Stimulated activated CD8-positive, alpha-beta memory T cell treated with anti-CD3 and anti-CD28 coated beads, Interleukin-7, amount 100 ng/mL, for 48 hours (primary cell): ENCODE measurements at places on chromosomes 16 and 17.

DNA sequence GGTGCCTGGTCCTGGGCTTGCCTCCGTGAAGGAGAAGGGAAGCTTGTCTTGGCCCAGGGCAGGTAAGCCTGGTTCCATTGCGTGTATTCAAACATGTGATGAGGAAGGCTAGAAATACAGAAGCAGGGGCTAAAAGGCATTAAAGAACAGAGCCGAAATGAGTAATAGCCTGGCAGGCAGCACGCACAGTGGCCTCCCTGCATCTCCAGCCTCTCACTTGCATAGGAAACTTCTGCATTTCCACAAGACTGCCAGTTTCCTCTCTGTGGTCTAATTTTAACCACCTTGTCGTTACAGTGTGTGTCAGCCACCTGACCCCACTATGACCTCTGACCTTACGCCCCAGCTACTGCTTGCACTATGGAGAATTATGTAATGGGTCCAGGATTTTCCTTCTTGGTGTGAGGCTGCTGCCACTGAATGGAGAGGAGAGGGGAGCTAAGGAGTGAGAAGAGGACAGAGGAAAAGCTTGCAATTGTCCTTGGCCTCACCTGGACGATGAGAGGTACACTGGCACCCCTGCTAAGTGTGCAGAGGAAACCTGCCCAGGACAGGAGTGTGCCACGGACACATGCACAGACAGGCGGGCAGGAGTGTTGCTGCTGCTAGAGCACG, 32.8 kb downstream of the HIC1 start:
- peak; percentile 45 for DNase-seq

DNA sequence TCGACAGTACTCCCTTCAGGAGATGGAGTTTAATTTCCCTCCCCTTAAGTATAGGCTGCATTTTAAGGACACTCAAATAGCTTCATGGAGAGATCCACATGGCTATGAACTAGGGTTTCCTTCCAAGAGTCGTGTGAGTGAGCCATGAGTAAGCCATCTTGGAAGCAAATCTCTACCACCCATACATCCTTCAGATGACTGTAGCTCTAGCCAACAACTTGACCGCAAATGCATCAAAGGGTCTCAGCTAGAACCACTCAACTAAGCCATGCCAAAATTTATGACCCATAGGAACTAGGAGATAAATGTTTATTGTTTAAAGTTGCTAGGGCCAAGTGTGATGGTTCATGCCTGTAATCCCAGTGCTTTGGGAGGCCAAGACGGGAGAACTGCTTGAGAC, 43.4 kb downstream of the METTL16 start:
- DNase-seq = no peak

- DNase-seq = no peak
Measured at GRCh38 chr16:48173889-48174288, 18.1 kb upstream of the ABCC12 start.

DNA sequence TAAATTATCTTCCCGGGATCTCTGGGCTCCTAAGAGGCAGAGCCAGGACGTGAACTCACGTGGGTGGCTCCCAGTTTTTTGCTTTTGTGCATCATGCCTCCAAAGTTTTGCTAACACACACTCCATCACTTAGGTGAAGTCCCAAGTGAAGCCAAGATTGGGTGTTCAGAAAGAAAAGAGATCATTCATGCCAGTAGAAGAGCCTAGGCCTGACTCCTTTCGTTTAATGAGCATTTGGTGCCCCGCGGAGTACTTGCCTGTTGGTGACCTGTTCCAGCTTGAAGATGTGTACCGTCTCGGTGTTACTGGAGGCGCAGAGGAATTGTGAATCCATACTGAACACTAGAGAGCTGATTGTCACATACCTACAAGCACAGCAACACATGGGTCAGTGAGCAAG, 24.1 kb downstream of the WIPI1 start:
- no peak for DNase-seq

DNA sequence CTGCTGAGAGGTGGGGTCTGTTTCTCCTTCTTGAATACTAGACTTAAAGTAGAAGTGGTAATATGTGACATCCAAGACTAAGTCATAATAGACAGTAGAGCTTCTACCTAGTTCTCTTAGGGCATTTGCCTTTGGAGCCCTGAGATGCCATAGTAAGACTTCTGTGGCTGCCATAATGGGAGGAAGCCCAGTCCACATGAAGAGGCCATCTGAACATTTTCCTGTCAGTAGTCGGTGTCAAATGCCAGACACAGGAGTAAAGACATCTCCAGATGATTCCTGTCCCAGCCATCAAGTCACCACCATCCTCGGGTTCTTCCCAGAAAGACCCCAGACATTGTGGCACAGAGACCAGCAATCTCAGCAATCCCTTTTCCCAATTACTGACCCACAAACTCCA, 58.1 kb upstream of the IRX6 start:
- DNase-seq = no peak

DNA sequence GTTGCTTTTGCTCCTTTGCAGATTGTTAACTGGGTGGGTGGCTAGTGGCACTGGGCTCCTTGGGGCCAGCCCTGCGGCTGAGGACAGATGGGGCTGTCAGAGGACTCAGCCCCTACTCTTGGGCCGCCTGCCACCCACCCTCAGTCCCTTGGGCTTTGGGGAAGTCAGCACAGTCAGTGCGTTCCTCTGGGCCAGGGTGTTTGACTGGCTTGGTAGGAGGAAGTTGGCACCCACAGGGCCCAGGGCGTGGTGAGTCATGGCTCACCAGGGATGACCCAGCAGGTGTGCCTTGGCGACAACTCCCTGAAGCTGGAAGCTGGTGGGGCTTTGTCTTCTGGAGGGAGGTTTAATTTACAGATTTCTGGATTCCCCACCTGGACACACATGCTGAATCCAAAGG, 32.4 kb downstream of the HAPSTR1 start:
- no peak for DNase-seq

DNA sequence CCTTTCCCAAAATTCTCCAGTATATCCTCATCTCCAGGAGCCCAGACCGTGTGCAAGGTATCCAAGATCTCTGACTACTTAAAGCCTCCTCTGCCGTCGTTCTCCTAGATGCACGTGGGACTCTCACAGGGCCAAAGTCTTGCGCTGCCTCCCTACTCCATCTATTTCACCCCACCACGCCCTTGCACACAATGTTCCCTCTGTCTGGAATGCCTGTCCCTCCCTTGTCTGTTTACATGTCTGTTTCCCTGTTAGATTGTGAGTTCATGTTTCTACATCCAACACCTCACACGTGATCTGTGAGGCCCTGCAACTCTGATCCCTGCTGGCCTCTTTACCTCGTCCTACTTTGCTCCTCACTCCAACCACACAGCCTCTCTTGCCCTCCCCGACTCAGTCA, 4.9 kb upstream of the FZD2 start:
- no peak for DNase-seq

GRCh38 chr17:2090804-2091534, 36.1 kb downstream of the HIC1 start:
- no peak for DNase-seq

- no peak for DNase-seq
Measured at GRCh38 chr16:84616515-84616914, 1.4 kb downstream of the COTL1 start.

GRCh38 chr16:73317321-73317857, 269.5 kb upstream of the ZFHX3 start:
- no peak for DNase-seq

DNA sequence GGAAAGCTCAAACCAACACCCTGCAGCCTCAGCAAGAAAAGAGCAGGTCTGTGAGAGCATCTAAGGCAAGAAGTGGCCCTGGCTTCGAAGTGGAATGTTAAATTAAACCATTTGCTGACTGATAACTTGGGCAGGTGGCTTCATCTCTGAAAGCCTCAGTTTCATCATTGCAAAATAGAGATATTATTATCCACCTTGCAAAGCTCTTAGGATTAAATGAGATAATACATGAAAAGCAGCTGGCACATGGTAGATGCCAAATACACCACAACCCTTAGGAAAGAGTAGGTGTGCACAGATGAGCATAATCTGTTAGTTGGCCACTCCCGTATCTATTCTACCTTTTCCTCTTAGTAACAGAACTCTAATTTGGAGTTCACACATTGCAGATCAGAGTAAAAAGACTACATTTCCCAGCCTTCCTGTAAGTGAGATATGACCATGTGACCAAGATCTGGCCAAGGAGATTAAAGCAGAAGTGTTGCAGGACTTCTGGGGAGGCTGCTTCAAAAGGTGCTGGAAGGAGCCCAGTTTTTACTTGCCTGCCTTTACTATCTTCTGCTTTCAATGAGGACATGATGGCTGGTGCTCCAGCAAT, 288.7 kb downstream of the SOX9 start:
- no peak for DNase-seq

GRCh38 chr17:19303367-19303776, 59.2 kb downstream of the B9D1 start:
- no peak for DNase-seq

- DNase-seq = no peak
Measured at GRCh38 chr17:83079766-83080578, 563 bp downstream of the METRNL start.

DNA sequence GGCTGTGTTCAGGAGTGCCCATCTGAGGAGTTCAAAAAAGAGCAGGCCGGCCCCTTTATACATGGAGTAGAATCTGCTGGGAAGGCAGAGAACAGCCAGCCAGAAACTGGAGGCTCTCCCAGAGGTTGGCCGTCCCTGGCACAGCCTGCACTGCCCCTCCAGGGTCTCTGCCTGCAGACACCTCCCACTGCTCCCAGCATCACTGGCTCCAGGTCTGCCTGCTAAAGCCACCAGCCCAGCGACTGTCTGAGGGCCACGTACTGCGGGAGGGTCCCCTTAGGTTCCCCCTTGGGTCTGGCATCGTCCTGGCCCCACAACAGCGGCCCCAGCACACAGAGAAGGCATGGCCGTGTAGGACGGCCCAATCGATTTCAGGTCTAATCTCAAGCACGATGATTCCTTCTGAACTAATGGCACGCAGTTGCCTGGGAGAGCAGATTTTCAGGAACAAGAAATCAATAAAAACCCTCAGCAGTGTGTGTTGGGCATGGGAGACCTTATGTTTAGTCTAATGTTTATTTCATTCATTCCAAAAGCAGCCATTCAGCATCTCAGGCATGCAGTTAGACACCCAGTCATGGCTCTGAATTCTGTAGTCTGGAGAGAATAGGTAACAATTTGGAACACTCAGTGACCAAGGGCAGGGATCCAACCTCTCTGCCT, 95.6 kb downstream of the PGS1 start:
- no peak for DNase-seq

GRCh38 chr16:31537362-31538242, 9.9 kb downstream of the AHSP start:
- no peak for DNase-seq

DNA sequence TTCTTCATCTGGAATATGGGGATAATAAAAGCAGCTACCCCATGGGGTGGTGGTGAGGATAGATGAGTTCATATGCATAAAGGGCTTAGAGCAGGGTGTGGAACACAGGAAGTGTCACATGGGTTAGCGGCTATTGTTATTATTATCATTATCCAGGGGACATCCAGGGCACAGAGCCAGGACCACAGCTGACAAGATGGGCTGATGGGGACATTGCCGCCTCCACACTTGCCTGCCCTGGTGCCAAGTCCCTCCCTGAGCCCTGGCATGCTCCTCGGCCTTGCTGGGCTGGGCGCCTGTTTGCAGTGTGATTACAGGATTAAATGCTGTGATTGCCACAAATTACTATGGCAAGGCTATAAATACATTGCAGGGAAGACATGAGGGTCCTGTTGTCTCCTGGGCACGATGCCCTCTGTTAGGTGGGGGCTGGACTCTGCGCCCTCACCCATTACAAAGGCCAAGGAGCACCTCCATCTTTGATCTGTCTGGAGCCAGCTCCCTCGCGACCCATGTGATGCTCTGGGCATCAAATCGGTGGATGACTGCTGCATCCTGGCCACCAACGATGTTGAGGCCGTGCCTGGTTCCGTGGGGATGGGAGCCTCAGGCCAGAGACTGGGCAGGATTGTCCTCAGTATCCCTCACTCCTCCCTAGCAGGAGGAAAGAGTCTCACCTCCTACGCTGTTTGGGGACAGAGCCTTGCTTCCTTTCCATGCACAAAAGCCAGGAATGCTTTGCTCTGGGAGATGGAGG, 43.2 kb downstream of the PIMREG start:
- no peak for DNase-seq

DNA sequence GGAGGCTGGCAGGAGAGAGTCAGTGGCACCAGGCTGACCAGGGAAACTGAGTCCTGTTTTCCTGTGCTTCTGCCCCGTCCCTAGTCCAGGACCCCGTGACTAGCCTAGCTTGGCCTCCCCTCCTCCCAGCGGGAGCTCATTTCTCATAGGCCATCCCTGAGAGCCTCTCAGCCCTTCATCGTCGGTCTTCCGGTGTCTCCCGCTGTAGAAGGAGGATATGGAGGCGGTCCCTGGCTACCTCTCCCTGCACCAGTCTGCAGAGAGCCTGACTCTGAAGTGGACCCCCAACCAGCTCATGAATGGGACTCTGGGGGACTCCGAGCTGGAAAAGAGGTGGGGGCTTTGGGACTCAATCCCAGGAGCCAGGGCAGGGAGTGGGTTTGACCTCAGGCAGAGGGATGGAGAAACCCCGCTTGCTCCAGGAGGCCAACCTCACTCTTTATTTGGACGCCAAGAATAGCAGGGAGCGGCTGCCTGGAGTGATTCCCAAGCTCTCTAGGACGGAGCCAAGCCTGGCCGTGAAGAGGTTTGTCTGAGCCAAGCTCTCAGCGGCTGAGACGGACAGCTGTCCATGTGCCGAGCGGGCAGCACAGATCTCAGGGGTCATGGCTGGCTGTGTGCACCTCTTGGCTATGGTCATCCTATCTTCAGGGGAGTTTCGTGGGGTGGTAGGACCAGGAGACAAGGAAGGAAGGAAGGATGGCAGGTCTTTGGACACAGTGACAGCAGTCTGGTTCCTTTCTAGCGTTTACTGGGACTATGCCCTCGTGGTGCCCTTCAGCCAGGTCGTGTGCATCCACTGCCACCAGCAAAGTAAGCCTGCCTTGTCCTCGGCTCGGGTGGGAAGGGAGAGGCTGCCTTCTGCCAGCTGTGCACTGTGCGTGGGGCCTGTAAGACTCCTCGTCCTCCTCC, 26.8 kb downstream of the SGSM2 start:
- DNase-seq = no peak

DNA sequence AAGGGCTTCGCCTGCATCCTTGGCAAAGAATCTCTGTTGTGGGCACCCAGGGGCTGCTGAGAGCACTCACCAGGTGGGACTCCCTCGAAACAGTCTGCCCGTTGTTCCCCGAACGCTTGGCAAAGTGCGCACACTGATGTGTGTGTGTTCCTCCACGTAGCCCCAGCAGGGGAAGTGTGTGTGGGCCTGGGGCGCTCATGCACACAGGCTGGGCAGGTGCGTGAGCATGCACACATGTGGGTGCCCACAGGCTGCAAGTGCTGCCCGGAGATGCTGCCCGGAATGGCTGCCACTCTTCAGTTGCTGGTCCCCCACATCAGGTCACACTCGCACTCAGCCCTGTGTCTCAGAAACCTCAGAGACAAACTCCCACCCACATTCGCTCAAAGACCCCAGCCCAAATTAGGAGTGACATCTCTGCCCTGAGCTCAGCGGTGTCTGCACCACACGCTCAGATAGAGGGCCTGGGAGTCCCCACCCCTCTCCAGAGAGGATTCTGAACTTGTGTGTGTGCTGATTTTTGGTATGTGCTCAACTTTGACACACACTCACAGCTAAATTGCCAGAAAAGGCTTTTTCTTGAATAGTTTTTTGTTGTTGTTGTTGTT, 119.4 kb downstream of the MGAT5B start:
- no peak for DNase-seq
